Epithelial cell of alveolus of lung (primary cell): ENCODE measurements at places on chromosomes 3 and 15. TPM values are rescaled to one million over a fixed set of nuclear protein-coding genes. Genes with fewer than 3 reads are reported as not detected.

The CFAP91 gene
- total RNA-seq, result 0.32 and 1.4 TPM in 2 replicates

The CD80 gene
- not detected in 2 replicates for total RNA-seq

The B4GALT4 gene
- total RNA-seq, result 19.7 and 23.4 TPM in 2 replicates

The ADAMTS7 gene
- total RNA-seq, result 10.6 and 24.0 TPM in 2 replicates

The ACAD9 gene
- 21.2 and 33.7 TPM in 2 replicates for total RNA-seq

The STT3B gene
- 96.8 and 125 TPM in 2 replicates for total RNA-seq

The CISH gene
- 2.7 and 3.3 TPM in 2 replicates for total RNA-seq

The RASL12 gene
- 39.0 and 131 TPM in 2 replicates for total RNA-seq

The CELSR3 gene
- total RNA-seq, result 2.8 and 5.0 TPM in 2 replicates

The CPNE9 gene
- not detected in 2 replicates for total RNA-seq

The SHC4 gene
- 1.5 and 1.6 TPM in 2 replicates for total RNA-seq

The CPLX3 gene
- total RNA-seq, result 0.48 TPM in 1 of 2 replicates, not detected in the other

The WDR76 gene
- 5.6 and 15.8 TPM in 2 replicates for total RNA-seq

The CCDC174 gene
- total RNA-seq, result 7.9 and 11.8 TPM in 2 replicates

The SPESP1 gene
- total RNA-seq, result 4.4 TPM in 2 replicates

The ROPN1B gene
- not detected in 2 replicates for total RNA-seq
